ENCODE measurements at places on chromosomes 3 and 15.

DNA sequence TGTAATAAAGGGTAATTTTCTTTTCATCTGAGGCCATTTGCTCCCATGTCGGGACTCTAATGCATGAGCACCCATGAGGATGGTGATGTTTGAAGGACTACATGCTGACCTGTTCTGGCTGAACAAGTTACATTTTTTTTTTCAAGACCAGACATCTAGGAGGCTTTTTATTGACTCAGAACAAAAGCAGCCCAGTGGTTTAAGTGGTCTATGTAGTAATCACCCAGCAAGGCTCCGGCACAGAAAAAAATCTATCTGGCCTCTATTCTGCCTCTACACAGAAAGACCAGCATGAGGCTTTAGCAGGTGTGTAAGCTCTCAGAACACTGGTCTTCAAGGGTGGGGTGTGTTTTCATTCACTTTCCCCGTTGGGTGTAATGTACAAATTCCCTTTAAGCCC, 95.1 kb upstream of the ZBED2 start:
- DNase-seq, result no peak

- no peak for DNase-seq
These were observed 21.8 kb upstream of the KIF23 start for GRCh38 chr15:69392352-69392751.

GRCh38 chr3:133884054-133884886, 11.4 kb downstream of the RAB6B start:
- no peak for DNase-seq

- no peak for DNase-seq
These were observed 5.4 kb downstream of the VIPR1 start for GRCh38 chr3:42507761-42508335.

DNA sequence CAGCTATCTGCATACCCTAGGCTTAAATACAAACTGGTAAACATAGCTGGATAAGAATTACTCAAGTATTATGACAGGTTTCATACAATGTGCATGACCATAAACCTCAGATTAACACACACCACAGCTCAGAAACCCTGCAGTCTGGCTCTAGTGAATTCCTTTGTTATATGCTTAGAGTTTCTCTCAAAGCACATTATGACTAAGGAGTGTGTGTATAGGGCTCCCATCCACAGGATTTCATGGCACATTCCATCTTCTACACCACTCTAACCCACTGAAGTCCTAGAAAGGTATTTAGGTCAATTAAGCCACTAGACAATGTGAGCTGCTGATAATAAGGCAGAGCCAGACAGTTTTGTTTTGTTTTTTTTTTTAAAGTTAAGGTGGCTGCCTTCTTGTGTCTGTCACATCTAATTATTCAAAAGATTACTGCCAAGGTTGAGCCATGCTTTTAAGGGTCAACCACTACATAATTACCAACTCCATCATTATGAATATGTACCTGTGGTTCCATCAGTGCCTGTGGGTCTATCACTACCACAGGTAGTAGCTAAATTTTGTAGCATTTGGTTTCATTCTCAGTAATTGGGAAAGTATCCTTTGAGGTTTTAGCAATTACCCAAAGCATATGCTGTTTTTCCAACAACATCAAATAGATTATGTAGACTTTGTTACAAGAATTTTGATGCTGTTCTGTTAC, 107.0 kb downstream of the ALCAM start:
- DNase-seq, result no peak

DNA sequence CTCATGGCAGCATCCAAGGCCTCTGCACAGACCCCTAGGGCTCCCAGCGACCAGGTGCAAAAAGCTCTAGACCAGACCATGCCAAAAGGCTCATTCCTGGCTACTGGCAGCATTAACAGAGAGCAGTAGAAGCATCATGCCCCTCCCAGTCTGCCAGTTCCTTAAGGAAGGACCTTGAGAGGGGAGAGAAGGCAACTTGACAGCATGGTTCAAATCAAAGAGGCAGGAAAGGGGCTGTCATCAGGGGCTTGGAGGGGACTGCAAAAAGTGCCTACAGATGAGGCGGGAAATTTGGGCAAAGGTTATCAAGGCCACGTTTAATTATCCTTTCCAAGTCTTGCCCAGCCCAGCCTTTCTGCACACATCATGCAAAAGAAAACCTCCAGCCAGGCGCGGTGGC, 64.7 kb downstream of the SSUH2 start:
- DNase-seq, result no peak

DNA sequence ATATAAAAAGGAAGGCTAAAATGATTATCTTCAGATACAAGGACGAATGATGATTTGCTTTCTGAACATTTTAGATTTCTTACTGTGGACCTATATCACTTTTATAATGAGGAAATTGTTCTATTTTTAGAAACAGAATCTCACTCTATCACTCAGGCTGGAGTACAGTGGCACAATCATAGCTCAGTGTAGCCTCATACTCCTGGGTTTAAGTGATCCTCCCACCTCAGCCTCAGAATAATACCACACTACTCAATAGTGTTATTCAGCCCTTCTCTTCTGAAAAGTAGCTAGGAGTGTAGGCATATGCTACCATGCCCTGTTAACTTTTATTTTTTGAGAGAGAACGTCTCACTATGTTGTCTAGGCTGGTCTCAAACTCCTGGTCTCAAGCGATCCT, 15.8 kb downstream of the DNAJC13 start:
- no peak for DNase-seq

DNA sequence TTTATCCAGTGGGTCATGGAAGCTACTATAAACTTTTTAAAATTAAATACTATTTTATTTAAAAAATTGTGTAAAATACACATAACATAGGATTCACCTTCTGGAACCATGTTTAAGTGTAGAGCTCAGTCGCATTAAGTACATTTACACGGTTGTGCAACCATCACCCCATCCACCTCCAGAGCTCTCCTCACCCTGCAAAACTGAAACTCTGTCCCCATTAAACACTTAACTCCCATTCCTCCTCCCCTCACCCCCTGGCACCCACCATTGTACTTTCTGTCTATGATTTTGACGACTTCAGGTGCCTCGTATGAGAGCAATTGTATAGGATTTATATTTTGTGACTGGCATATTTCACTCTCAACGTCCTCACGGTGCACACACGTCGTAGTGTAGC, 70.7 kb downstream of the APBA2 start:
- DNase-seq, result no peak

DNA sequence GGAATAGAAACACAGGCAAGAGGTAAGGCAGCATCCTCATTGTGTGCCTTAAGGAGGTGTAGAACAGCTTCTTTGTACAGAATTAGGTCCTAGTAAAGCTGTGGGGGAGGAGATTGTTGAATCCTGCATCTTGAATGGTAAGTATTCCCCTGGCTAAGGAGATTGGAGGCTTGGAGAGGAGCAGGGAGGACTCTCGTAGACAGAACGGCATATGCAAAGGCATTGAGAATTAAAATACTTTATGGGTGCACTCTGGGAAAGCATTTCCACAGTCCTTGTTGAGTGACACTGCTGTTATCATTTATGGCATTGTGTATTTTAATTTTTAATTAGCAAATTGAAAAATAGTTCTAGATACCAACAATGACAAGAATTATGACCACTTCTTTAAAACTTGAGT, 66.5 kb upstream of the GPR149 start:
- no peak for DNase-seq

DNA sequence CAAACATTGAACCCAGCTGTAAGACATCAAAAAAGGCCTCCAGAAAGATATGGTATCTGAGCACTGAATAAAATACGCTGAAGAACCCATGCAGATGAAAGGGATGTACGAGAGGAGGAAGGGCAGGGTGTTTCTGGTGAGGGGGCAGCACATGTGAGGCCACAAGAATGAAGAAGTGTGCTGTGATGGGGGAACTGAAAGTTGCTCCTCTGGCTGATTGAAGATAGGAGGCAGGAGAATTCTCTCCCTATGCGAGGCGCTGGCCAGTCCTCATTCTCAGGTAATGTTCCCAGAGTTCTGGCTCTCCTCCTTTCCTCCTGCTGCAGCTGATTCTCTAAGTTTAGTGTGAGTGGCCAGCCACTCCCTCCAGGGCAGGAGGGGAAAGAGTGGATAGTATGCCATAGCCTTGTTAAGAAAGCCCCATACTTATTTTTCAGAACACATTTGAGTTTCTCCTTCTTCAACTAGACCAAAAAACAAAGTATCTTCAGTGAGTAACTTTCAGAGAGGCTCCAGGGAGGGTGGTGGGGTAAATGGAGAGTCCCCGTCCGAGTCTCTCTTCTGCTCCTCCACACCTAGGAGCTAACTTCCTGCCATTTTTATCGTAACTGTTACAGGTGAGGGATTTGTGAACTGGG, 26.9 kb upstream of the MYO1E start:
- no peak for DNase-seq

DNA sequence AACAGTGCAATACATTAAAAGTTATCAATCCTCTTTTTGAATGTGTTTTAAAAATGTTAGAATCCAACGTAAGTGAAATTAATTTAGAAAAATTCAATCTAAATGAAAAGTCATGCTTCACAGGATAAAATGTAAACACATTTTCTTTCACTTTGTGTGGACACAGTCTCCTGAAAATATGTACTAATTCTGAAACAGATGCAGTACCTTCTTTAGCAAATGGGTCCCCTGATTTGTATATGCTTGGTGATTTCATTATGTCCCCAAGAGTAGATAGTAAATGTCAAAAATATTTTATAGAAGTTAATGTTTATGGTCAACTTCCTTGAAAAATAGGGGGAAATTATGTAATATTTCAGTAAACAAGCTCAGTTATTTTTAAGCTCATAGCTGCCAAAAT, 28.9 kb downstream of the FOXP1 start:
- DNase-seq, result no peak

DNA sequence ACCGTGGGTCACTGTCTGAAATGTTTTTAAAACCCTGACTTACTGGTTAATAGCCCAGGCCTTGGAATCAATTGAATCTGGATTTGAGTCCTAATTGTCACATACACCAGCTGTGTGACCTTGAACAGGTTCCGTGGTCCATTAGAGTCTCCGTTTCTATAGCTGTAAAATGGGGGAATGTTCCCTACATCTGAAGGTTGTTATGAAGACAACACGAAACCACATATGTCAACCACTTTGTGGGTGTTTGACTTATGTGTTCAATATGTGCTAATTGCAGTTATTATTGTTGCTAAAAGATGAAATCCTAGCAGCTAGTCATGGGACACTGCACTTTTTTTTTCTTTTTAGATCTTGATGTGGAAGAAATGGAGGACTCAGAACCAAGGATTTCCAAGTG, 35.3 kb downstream of the ZBTB38 start:
- no peak for DNase-seq

- DNase-seq, result no peak
These were observed 106.7 kb downstream of the ZNF621 start for GRCh38 chr3:40631341-40631995.

DNA sequence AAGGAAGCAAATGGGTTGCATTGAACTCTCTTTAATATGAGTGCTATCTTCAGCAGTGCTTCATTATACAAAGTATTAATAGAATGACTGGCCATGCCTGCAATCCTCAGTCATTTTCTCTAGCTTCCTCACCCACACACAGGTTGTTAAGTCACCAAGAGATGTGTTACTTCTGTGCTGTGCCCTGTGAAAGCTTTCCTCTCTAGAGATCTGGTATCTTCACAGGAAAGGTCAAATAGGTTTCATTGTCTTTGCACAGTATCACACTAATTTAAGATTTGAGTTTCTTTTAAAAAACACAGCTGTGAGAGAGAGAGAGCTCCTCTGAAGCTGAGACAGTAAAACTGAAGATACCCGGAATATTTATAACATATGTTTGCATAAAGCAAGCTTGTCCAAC, 278.6 kb downstream of the CNTN4 start:
- DNase-seq, result no peak

DNA sequence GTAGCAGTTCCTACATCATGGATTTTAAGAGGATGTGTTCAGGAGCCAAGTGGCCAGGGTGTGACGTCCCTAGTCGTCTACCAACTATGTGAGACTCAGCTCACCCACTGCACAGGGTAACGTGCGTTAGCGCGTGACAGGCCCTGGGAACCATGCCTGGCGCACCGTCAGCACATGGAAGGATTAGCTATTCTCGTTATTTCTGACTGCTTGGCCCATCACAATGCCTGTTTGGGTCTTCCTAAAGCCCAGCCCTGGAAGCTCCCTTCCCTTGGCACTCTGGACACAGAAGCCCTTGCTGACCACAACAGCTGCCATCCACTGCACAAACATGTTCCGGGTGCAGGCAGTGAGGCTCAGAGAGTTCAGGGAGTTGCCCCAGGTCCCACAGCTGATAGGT, 91.0 kb upstream of the RPL32 start:
- DNase-seq, result no peak

- no peak for DNase-seq
These were observed 580.4 kb downstream of the ROBO1 start for GRCh38 chr3:79187426-79187825.

- DNase-seq, result no peak
These were observed 195.7 kb upstream of the CHRNA7 start for GRCh38 chr15:31834654-31835053.

DNA sequence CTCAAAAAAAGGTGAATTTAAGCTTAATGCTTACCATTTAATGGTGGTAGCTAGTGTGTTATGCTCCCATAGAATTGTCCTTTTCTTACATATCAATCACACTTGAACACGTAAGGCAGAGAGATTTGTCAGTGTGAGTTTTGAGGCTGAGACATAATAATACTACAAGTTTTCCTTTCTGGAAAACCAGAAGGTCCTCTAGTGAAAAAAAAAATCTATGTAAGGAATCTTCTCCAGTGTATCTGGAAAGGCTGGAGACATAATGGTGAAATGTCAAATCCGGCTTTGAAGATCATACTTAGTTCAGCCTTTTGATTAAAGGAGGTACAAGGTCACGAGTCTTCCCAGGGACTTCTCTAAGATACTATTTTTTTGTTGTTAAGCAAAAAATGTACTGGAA, 3.4 kb downstream of the TSC22D2 start:
- no peak for DNase-seq

DNA sequence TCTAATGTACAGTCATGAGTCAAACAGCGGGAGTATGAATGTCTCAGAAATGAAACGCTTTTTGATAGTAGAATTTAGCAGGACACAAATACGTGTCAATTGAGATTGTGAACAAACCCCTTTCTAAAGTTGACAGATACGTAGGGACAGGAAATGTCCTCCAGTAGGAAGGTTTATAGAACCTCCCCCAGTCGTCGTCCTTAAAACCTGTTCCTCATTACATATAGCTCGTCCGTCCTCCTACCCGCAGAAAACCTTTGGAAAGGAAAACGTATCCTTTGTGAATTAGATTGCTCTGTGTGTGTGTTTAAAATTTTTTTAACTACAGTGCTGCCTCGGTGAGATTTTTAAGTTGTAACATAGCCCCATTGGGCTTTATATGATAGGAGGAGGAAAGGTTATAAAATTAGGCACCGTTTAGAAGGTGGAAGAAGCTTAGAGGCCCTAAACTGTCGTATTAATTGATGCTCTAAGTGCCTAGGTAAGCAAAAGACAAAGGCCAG, 4.1 kb downstream of the UBE2E1 start:
- no peak for DNase-seq

GRCh38 chr3:88343264-88343663, 193.5 kb downstream of the C3orf38 start:
- no peak for DNase-seq

DNA sequence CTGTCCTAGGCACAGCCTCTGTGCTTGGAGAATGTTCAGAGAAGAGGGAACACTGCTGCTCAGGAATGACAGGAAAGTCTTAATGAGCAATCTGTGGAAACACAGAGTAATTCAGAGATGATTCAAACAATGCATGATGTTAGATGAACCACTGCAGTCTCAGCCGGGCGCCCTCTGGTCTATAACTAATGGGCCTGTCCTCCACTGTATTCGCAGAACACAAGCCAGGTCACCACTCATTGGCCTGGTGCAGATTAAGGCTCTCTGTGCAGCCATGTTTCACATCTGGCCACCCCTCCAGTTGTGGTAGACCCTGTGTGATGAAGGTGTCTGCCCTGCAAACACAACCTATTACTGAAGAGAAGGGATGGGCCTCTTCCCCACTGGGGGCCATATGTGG, 281.7 kb upstream of the ROPN1 start:
- DNase-seq, result no peak

GRCh38 chr3:170801597-170801996, 68.4 kb downstream of the RPL22L1 start:
- no peak for DNase-seq

Data from stimulated activated CD4-positive, alpha-beta T cell treated with anti-CD3 and anti-CD28 coated beads, Interleukin-1b, Interleukin-23, amount 100 ng/mL, for 24 hours (primary cell).